Thoracic aorta (tissue), 2 donors: ENCODE measurements at places on chromosomes 13 and 19.

- DNase-seq: no peak
Measured at GRCh38 chr13:32045982-32046785, 14.6 kb downstream of the FRY start.

GRCh38 chr19:28210886-28211285 lies 1002.1 kb downstream of the UQCRFS1 start:
- DNase-seq: no peak

- no peak for DNase-seq
Measured at GRCh38 chr19:2330632-2331284, 2.3 kb downstream of the SPPL2B start.

DNA sequence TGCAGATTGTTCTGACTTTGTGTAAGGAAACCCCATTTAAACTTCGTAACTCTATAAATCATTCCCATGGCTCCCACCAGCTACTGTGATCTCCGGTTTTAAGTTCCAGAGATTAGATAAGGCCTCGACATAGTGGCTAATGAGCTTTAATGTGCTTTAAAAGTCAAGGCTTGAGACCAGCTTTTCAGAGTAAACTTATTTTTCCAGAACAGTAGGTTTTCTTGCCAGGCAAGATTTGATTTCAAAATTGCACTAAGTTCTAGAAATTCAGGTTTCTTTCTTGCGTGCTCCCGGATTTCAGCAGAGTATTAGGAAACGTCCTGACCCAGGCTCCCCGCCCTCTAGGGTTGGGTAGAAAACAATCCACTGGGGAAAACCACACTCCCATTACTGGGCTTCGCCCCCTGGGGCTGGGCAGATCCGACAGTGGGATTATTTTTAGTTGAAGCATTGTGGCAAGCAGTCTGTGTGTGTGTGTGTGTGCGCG lies 43.3 kb downstream of the CRYL1 start:
- no peak for DNase-seq

- DNase-seq: no peak
Measured at GRCh38 chr19:39841041-39841440, 5.1 kb downstream of the FBL start.
